ENCODE measurements at places on chromosomes 7 and 10.

DNA sequence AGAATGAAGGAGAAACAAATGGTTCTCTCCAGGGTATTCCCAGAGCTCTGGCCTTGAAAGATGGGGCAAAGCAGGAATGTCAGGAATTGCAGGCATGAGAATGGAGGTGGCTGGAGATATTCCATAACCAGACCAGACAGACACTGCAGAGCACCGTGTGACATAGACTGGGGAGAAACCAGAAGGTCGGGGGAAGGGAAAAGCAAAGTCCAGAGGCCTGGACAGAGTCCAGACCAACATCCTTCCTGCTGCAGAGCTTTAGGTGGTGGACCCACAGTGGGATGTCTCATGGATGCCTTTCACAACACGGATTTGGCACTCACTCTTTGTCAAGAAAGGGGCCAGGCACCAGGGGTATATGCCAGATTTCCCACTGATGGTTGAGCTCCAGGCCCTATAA is 177.2 kb upstream of the INHBA start:
- DNase-seq, result peak; percentile 97

DNA sequence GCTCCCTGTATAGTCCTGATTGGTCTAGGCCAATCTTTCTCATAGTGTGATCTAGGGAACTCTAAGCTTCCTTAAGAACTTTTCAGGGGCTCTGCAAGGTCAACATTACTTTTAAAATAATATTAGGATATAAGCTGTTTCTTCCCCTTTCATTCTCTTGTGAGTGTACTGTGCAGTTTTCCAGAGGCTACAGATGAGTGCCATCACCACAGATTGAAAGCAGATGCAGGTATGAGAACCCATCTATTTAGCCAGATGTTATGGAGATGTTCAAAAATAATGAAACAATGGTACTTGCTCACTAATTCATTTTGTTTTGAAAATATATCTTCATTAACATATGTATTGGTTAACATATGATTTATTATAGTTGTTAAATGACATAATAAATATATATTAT is 169.2 kb upstream of the SEMA3A start:
- DNase-seq, result no peak

- no peak for DNase-seq
Observed at GRCh38 chr10:94027197-94027596, 33.5 kb downstream of the PLCE1 start.

- DNase-seq, result peak; percentile 64
Observed at GRCh38 chr7:101085162-101085964, at the start of gene TRIM56. Gene TRIM56, plus strand, starts transcription at chr7:101085481. Its CDS starts 1,832 bp downstream, at chr7:101087313.

GRCh38 chr7:11895337-11895736 is 63.3 kb upstream of the THSD7A start:
- no peak for DNase-seq

DNA sequence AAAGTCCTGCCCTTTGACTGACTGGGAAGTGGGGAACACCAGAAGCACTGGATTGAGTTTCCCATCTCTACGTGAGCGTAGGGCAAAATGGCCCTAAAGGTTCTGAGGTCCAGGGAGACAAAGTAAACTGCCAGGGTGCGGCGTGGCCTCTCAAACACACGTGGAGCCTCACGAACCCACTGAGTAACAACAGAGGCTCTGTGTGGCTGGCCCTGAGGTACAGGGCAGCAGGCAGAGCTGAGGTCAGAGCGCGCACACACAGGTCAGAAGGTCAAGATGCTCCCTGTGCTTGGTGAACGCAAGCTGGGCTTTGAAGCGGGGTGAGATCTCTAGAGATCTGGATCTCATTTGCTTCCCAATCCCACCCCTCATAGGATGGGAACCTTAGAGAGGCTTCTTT is 99.0 kb upstream of the ZMIZ1 start:
- no peak for DNase-seq

GRCh38 chr7:126809188-126809587 is 443.6 kb downstream of the GRM8 start:
- no peak for DNase-seq

DNA sequence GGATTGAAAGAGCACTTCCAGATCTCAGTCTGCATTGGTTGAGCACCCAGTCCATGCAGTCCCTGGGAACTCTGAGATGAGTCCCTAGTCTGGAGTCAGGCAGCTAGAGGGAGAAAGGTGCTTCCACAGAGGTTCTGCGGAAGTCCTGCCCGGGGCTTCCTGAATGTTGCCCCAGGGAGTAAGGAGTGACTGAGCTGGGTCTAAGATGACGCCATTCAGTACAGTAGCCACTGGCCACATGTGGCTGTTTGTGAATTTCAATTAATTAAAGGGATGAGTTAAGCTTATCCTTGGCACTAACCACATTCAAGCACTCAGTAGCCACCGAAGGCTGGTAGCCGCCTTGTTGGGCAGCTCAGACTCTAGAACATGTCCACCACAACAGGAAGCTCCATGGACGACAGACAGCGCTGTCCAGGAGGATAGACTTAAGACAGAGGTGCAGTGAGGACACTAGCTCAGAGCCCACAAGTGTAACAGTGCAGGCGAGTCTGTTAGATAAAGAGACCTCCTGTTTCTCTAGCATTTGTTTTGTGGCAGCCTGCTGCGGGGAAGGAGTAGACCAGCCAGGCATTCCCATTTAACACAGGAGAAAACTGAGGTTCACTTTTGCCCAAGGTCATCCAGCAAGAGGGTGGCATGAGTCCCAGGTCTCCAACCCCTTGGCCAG is 101.6 kb upstream of the PPIF start:
- DNase-seq, result no peak

- no peak for DNase-seq
Observed at GRCh38 chr7:18901351-18901750, 216.1 kb downstream of the TWIST1 start.

DNA sequence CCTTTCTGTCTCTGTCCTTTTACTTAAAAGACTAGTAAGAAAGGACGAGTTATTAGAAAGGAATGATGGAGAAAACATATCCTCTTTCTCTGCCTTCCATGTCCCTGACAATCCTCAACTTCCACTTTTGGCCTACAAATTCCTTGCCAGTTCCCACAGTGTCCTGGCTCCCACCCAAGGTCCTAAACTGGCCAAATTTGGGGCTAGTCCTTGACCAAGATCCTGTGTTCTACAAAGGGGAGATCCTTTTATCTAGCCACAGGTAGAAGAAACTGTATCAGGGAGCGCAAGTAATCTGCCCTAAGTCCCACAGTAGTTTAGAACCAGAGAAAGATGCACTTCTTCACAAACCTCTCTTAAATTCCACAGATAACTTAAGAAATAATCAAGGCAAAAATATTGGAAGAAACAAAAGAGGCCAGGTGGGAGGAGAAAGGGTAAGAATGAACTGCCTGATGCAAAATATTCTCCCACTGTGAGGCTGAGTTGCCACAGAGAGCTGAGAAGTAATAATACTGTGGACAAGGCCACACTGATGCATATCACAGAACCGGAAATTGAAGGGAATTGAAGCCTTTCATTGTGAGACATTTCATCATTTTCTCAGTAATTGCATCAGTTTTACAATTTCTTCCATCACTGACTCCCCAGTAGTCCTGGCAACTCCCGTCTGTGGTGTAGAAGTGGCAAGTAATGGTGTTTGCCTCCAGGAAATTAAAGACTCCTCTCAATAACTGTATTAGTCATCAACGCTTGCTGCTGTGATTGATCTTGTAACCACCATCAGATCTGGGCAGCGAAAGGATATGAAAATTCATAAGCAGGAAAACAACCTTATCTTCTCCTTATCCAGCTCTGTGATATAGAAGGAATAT is 47.2 kb downstream of the DNAJC12 start:
- DNase-seq, result peak; percentile 73

GRCh38 chr7:129772646-129773280 is 161.2 kb downstream of the NRF1 start:
- no peak for DNase-seq

DNA sequence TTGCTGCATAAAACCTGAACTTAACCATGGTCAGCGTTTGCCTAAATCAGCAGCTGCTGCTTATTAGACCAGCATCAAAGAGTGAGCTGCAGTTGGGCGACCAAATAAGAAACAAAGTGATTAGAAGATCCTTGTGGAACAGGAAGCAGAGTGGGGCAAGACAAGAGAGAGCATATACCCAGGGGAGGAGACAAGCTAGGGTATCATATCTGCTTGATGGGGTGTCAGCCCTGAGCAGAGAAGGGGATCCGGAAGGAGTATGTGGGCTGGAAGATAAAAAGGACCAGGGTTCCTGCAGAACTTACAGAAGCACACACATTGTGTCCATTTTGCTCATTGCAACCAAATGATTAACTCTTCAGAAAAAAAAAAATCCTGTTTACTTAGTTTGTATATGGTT is 213.6 kb downstream of the CELF2 start:
- DNase-seq, result no peak

DNA sequence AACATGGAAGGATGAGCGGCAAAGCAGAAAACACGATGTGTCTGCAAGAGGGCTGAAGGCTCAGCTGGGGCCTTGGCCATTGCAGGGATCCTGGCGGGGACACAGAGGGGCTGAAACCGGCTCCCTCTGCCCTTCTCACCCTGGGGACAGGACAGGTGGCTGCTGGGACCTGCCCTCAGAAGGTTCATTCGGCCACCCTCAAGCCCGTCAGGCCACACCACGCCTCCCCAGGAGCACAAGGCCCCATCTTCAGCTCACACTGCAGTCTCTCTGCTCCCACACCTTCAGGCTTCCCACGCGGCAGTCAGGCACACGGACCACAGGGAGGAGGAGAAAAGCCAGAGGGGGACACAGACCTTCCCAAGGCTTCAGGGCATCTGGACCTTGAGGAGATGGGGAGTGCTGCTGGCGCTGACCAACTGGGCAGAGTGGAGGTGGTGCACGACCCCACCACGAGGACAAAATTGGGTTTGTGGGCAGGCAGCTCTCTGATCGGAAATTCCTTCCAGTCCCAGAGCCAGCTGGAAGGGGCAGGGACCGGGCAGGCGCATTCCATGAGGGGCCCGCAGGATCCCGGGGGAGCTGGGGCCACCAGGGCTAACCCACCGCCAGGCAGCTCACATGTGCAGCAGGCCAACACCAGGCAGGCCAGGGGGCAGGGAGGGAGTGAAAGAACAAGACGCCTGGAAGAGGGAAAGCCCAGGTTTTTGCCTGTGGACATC is 104.0 kb downstream of the MAD1L1 start:
- DNase-seq, result no peak

- DNase-seq, result no peak
Observed at GRCh38 chr10:86200269-86200668, 166.3 kb downstream of the GRID1 start.

- DNase-seq, result no peak
Observed at GRCh38 chr7:150787321-150788281, 12.6 kb downstream of the TMEM176B start.

DNA sequence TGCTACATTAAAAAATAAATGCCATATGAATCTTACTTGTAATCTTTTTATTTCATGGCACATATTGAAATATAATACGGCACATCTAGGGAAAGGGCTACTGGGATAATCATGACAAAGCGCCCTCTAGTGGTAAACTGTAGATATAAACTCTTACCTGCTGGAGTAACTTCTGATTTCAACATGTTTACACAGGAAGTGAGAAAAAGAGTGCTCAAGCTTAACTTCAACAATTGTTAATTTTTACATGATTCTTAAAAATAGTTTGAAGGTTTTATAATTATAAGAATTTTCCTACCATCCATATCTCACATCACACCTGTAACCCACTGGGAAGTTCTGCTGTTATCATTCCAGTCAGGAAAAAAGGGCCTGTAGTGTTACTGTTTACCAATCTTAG is 2.0 kb upstream of the HEPACAM2 start:
- peak; percentile 47 for DNase-seq

DNA sequence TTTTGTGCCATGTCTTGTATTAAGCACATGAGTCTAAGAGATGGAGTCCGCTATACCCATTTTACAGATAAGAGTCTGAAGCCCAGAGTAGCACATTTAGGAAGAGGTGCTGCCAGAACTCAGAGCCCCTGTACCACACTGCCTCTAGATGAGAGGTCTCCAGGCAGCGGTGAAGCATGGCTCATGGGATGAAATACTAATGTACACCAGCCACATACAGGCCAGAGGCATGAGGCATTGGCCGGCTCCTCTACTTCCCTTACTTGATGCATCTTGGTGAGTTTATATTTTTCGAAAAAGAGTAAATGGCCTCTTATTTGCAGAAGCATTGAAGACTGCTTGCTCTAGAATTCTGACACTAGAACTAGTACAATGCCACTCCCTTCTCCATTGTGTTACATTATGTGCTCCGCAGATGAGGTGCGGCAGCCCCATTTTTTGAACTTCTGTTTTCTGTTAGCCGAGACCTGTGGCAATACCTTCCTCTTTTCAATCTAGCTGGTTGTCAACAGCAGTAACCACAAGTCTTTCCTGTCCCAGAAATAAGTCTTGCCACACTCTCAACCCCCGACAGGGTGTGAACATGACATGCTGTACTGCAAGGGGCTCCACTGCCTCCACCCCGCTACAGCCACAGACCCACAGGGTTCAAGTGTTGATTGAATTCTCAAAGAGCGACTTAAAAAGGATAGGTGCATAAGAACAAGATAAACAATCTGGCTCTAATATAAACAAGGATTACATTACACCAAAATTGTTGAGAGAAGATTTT is 145.3 kb downstream of the CELF2 start:
- no peak for DNase-seq

- no peak for DNase-seq
Observed at GRCh38 chr7:100951172-100951571, 1.8 kb downstream of the MUC3A start.

GRCh38 chr7:38632411-38632810 is 1.2 kb upstream of the AMPH start:
- no peak for DNase-seq

DNA sequence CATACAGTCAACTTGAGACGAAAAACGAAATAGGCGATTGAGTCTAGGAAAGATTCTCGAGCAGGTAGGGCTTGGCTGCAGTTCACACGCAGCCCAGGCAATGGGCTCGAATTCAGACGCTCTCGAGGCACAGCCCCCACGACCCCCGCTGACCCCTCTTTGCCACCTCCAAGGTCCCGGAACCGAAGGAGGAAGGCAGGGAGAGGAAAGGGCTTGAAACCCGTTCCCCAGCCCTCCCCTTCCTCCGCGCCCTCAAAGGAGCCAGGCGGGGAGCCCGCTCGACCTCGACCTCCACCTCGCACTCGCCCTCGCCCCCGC is 441 bp downstream of the CCDC186 start:
- DNase-seq, result no peak

- no peak for DNase-seq
Observed at GRCh38 chr7:142910031-142910433, 23.5 kb downstream of the TRPV5 start.

- DNase-seq, result no peak
Observed at GRCh38 chr7:132355048-132355447, 221.2 kb downstream of the PLXNA4 start.

DNA sequence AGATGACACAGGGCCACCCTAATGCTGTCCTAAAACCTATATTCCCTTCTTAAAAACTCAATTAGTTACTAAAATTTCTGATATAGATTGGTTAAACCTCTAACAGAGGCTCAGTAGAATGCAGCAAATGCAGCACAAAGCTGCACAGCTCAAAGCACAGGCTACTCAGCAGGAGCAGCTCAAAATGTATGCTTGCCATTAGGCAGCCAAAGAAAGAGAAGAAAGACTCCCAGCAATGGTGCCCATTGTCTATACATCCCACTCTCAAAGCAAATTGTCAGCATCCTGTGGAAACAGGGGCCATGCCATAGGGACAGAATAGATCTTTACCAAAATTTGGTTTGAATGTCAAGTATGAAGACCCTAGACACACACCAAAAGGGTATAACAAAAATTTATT is 73.5 kb downstream of the TFPI2 start:
- DNase-seq, result no peak
